Caco-2 (cell line): ENCODE measurements at places on chromosomes 16 and 17.

DNA sequence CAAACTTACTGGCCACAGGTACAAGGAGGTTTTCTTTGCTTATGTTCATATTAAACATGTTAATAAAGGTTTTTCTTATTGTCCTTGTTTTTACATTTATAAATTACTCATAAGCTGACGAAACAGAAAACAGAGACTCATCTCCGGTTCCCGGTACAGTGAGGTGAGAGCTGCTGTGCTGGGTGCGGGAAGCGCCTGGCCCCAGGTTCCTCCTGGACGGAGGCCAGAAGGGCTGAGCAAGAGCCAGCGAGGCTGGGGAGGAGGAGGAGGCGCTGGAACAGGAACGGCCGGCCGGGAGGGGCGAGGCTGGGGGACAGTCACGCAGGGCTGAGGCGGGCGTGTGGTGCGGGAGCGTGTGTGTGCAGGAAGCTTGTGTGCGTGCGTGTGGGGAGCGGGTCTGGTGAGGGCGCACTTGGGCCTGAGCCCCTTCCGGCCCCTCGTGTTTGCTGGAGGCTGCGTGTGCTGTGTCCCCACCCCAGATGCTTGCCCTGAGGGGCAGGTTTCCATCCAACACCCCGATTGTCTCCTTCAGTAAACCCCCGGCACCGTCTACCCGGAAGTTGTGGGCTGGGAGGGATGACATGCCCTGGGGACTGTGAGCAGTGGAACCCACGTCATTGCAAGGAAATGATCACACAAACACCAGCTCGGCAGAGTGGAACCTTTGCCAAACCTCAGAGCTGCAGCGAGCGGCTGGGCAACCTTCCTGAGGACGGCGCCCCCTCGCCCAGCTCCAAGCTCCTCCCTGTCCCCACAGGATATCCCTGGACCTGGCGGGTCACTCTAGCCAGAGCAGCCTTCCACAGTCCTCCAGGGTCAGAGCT, 19.5 kb downstream of the CD7 start:
- DNase-seq, result no peak

GRCh38 chr16:17252701-17253100, 218.1 kb downstream of the XYLT1 start:
- DNase-seq, result no peak

GRCh38 chr17:75568412-75569255, 19.0 kb upstream of the MYO15B start:
- DNase-seq, result no peak

DNA sequence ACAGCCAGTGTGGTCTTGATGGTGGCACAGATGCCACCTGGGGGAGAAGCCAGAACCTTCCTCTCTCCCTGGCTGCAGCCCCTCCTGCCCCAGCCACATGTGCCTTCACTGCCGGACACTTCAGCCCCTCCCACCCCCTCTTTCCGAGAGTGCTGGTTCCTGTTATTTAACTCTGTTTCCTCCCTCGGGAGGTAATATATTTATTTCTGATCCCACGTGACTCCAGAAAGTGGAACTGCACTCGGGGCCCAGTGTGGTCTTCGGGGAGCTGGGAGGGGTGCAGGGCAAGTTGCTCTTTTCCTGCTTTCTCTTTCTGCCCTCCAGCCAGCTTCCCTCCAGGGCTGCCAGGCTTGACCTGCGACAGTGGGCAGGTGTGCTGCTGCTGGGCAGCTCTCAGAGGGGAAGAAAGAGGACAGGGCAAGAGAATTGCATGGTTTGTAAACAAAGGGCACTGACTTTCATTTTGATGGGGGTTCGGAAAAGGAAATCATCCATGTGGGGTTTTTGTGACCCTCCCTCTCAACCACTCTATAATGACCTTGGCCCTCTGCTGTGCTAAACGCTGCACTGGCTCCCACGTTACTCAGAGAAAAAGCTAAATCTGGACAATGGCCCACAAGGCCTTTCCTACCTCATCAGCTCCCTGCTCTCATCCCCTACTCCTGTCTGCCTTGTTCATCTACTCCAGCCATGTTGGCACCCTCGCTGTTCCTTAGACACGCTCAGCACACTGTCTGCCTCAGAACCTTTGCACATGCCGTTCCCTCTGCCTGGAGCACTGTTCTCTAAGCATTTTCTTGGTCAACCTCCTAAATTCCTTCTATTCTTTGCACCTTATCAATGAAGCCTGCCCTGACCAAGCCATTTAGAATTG, 8.2 kb upstream of the CIITA start:
- DNase-seq, result no peak

DNA sequence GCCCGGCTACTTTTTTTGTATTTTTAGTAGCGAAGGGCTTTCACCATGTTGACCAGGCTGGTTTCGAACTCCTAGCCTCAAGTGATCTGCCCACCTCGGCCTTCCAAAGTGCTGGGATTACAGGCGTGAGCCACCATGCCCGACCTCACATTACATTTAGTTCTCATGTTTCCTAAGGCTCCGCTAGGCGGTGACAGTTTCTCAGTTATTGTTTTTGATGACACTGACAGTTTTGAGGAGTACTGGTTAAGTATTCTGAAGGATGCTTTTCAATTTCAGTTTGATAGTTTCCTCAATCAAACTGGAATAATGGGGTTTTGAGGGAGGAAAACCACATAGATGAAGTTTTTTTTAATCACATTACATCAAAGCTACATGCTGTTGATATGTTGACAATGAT, 1028.5 kb downstream of the CDH8 start:
- DNase-seq, result no peak

GRCh38 chr17:16351831-16352230, 1.4 kb downstream of the CENPV start:
- DNase-seq, result no peak

- no peak for DNase-seq
These were observed 39.0 kb downstream of the NEUROD2 start for GRCh38 chr17:39568702-39569101.

DNA sequence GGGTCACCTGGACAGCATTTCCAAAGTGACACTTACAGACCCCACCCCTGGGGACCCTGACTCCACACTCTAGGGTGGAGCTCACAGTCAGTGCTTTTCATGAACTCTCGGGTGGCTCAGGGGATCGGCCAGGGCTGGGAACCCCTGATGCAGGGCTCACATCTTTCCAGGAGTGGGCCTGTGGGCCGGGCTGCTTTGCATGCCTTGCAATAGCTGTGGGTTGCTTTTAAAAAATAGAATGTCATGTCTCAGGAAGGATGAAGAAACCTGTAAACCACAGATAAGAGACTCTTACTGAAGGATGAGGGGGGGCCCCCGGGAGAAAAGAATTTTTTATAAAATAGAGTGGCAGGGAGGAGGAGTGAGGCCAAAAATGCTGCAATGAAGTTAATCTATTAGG, 40.2 kb downstream of the RBFOX3 start:
- DNase-seq, result no peak

- no peak for DNase-seq
These were observed 607 bp downstream of the KATNIP start for GRCh38 chr16:27550582-27550920.
